ENCODE measurements at places on chromosomes 3 and 15.

- DNase-seq = peak; percentile 89
These were observed 184.9 kb upstream of the LPP start for GRCh38 chr3:187968883-187969580.

DNA sequence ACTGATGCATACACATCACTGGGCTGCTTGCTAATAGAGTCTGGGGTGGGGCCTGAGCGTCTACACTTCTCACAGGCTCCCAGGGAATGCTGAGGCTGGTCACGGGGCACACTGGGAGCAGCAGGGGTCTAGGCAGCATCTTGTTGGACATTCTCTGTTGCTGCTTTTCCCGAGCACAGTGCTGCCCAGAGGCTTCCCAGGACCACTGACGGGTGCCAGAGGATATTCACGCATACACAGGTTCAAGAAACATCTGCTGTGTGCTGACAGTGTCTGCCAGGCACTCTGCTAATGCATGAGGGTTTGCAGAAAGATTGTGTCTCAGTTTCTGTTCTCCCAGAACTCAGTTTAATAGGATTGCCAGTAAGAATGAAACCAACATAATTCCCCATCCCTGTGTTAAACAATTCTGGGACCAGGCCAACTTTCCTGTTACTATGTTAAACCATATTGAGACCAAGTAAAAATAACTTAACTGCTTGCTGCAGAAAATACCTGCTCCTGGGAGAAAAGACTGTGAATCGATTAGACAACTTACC, 23.9 kb upstream of the BCL2L10 start:
- DNase-seq = no peak

GRCh38 chr3:9940746-9941145, 7.1 kb downstream of the CRELD1 start:
- DNase-seq = no peak

- no peak for DNase-seq
These were observed 83.6 kb upstream of the CCDC39 start for GRCh38 chr3:180762866-180763265.

GRCh38 chr15:39553947-39554693, 26.8 kb upstream of the THBS1 start:
- DNase-seq = no peak

DNA sequence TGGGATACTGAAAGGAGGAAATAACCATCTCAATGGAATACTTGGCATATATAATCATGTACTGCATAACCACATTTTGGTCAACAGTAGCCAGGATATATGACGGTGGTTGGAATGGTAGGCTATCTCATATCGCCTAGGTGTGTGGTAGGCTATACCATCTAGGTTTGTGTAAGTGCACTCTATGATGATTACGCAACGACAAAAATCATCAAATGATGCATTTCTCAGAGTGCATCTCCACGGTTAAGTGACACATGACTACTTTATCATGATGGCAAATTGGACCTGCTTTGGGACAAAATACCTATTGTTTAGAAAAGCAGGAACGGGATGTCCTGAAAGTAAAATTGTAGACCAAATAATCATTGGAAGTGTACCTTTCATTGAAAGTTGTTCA, 2.8 kb downstream of the MYZAP start:
- no peak for DNase-seq

- DNase-seq = no peak
These were observed 5.4 kb downstream of the ZIC1 start for GRCh38 chr3:147414390-147415138.

GRCh38 chr15:80999623-81000036, 1.1 kb upstream of the TLNRD1 start:
- no peak for DNase-seq
